ENCODE measurements at places on chromosomes 2 and 18.

- DNase-seq = no peak
Observed at GRCh38 chr18:77254711-77255405, 5.2 kb downstream of the GALR1 start.

GRCh38 chr2:7084601-7085000 lies 167.4 kb downstream of the RNF144A start:
- no peak for DNase-seq

DNA sequence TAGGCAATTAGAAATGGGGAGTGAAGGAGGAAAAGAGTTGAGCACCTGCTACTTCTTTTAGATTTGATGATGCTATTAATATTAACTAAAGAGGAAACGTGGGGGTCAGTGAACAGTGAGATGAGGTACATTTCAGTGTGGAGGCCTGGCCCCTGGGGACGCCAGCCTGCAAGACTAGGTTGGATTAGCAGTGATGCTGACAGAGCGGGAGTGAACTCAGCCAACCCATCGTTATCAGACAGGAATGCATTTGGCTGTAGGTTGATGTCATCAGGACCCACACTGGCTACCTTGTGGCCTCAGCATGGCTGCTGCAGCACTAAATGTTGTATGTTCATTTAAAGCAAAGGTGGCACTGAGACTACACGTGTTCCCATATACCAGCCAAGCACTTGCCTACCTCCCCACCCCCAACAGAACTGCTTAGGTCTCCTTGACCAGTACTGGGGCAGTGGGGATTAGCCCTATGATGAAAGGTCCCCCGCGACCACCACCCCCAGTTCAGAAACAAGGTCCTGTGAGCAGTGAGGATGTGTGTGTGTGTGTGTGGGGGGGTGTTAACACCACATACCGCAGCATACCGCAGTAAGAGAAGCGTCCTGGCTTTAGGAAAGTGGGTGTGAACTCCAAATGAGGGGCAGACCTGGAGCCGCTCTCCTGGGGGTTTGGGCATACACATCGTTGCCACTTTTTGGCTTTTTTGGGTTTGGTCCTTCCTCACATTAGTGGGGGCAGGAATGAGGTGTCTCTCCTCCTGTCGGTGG lies 26.0 kb downstream of the DGKD start:
- no peak for DNase-seq

- DNase-seq = no peak
Observed at GRCh38 chr2:191165176-191165643, 14.4 kb upstream of the STAT4 start.

DNA sequence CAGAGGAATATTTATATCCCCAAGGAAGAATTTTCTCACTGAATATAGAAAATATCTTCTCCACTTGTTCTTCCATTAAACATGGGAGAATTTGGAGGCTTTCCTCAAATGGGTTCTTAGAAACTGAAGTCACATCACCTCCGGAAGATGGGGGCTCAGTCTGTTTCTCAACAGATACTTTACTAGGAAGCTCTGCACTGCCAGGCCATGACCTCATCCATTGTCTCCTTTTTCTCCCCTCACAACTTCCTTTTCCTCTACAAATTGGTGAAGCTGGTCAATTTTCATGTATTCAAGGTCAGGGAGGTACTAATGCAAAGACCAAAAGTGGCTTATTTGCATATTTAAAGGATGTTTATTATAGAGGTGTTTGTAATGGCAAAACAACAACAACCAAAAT lies 173.1 kb downstream of the RNF152 start:
- DNase-seq = no peak

- no peak for DNase-seq
Observed at GRCh38 chr2:234502919-234503285, 6.0 kb upstream of the ARL4C start.

DNA sequence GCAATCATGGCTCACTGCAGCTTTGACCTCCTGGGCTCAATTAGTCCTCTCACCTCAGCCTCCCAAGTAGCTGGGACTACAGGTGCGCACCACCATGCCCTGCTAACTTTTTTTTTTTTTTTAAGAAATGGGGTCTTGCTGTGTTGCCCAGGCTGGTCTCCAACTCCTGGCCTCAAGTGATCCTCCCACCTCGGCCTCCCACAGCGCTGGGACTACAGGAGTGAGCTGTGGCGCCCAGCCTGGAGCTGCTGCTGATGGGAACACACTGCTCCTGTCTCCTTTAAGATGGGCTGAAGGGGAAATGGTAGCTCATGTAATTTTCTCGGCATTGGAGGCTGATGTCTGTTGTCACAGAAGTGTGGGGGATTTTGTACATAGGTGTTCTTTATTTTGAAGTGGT lies 34.9 kb upstream of the ADNP2 start:
- no peak for DNase-seq

GRCh38 chr2:240451108-240451611 lies 15.7 kb downstream of the GPC1 start:
- no peak for DNase-seq

DNA sequence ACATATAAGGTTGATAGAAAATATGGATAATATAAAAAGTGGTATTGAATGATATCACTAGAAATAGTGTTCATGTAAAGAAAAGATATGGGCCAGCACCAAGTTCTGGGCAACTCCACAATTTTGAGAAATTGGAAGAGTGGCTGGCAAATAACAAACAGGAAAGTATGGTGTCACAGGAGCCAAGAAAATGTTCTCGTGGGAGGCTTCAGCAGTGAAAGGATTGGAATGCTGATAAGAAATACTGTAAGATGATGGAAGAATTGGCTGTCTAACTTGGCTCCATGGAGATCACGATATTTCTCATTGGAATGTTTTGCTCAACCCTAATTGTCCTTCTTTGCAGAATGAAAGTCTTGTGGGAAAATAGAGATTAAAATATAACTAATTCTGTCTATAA lies 856.8 kb downstream of the DPP10 start:
- no peak for DNase-seq

- DNase-seq = no peak
Observed at GRCh38 chr2:15557887-15558311, 3.2 kb downstream of the NBAS start.

- no peak for DNase-seq
Observed at GRCh38 chr2:18883616-18884456, 294.5 kb upstream of the NT5C1B start.

- no peak for DNase-seq
Observed at GRCh38 chr2:233228376-233228775, 23.1 kb upstream of the ATG16L1 start.

GRCh38 chr2:191252699-191253098 lies 7.5 kb downstream of the MYO1B start:
- DNase-seq = no peak

Measured in T-helper 9 cell (primary cell).